ENCODE measurements at places on chromosomes 3 and 15.

DNA sequence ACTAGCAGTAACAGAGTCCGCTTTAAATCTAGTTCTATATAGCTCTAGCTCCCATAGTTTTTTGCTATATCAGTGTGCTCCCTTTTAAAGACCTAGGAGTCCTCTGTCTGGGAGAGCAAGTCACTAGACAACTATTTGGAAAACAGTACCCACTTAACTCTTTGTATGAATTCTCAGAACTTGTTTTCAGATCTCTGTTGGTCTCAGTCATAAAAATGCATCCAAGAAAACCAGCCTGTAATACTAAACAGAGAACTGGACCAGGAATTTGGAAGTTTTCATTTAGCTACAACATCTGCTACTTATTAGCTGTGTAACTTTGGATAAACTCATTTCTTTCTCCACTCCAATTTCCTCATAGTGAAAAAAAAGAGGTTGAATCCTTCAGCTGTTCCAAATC lies 56.9 kb upstream of the C3orf49 start:
- DNase-seq, result no peak

DNA sequence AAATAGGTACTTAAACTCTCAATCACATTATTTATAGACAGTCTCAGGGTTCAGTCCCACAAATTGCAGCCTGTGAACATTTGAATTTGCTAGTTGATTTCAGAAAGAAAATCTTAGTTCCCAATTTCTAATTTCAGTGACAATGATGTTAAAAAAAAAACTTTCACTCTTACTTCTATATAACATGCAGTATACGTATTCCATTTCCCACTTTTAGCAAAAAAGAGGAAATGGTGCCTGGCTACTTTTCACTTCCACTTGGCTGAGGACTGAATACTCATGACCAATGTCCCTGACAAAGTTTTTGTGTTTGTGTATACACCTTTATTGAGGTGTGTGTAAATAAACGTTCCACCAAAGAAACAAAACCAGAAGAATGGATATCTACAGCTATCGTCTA lies 32.1 kb upstream of the XCR1 start:
- no peak for DNase-seq

DNA sequence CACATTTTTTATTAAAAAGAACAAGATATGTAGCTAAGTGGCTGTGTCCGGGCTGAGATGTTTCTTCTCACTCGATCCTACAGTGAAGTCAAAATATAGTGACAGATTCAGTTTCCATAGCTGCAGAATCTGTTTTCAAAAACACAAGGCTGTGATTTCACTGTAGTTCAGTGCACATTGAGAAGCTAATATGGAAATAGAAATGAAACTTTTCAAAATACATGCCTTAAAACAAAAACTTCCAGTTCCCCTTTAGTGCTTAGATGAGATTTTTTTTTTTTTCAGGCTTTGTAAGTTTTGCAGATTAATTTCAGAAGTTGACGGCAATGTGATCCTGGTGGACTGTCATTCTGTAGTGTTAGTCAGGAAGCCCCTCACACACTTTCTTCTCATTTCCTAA lies 23.8 kb upstream of the TRAK1 start:
- no peak for DNase-seq

- no peak for DNase-seq
Observed at GRCh38 chr3:23840521-23840920, 34.8 kb downstream of the UBE2E1 start.

- DNase-seq, result peak; percentile 94
Observed at GRCh38 chr15:65286704-65287519, at the start of gene PARP16. Gene PARP16 (minus strand): TSS chr15:65286883. CDS start chr15:65286426, 457 bp downstream.

DNA sequence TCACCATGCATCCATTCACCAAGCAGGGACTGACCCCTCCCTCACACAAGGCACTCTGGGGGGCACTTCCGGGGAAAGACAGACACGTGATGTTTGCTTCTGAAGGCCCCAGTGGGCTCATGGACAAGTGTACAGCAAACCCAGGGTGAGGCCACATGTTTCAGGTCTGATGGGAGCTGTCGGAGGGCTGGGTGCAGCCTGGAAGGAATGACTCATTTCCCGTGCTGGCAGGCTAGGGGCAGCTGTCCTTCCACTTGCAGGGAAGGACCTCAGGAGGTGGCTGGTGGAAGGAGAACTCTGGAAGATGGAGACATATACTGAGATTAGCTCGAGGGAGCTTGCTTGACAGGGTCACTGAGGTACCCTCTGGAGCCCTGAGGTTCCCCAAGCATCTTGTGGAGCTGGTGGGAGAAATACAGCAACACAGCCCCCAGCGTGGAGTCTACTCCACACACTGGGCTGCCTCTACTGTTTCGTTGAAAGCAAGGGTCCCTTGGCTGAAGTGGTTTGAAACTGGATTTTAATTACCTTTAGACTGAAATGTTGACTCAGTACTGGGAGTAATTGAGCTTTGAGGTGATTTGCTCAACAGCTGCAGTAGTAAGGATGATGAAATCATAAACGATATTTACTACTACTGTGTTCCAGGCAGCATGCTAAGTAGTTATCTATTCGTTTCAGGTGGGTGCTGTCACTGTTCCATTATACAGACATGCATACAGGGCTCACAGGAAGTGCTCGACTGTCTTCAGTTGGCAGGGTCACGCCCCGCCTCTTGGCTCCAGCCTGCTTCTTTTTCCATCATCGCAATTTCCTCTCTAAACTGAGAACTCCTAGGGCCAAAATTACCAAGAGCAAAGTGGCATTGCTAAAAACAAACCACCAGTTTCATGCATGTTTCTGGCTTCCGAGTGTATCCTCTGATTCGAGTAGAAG lies 230.4 kb downstream of the ADAMTS17 start:
- DNase-seq, result peak; percentile 41

DNA sequence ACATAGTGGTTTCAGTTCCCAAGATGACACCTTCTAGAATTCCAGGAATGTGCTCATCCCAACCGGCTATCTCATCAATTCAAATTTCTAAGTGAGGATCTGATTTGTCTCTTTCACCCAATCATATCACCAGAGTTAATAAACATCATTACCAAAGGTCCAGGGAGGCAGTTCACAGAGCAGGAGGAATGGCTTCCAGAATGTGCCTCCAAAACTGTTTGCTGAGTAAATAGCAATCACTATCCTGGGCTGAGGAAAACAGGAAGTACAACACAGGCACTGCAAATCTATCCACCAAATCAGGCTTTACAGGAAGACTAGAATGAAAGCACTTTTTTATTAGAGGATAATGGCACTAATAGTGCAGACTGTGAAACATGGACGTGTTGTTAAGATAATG lies 61.5 kb downstream of the OSBPL10 start:
- DNase-seq, result no peak

DNA sequence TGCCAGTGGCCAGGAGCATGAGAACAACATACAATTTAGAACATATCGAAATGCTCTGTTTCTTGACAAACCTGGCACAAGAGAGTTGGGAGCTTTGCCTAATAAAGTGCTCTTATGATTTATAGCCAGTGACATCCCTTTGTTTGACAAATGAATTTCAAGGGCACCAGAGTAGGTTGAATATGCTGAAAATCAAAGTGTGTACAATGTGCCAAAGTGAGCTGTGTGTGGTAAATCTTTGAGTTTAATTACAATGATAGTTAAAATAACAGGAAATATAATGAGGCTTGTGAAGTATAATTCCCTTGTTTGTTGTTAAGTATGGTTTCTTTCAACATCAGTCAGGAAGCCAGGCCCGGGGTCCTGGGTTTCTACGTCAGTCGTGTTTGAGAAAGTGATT lies 211.9 kb downstream of the EBLN2 start:
- DNase-seq, result no peak

DNA sequence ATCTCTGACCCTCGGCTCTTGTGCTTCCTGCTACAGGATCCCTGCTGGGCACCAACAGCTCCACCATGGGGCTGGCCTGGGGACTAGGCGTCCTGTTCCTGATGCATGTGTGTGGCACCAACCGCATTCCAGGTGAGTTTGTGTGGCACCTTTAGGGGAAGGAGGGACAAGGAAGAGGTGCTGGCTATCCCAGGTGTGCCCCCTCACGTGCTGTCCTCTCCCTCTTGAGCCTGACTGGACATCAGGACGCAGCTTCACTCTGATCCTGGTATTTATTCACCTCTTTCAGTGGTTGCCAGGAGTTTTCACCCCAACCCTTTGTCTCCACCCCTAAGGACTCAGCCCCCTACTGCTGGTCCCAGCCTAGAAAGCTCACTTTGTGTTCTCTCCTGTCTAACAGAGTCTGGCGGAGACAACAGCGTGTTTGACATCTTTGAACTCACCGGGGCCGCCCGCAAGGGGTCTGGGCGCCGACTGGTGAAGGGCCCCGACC lies 960 bp downstream of the THBS1 start:
- DNase-seq, result peak; percentile 66

DNA sequence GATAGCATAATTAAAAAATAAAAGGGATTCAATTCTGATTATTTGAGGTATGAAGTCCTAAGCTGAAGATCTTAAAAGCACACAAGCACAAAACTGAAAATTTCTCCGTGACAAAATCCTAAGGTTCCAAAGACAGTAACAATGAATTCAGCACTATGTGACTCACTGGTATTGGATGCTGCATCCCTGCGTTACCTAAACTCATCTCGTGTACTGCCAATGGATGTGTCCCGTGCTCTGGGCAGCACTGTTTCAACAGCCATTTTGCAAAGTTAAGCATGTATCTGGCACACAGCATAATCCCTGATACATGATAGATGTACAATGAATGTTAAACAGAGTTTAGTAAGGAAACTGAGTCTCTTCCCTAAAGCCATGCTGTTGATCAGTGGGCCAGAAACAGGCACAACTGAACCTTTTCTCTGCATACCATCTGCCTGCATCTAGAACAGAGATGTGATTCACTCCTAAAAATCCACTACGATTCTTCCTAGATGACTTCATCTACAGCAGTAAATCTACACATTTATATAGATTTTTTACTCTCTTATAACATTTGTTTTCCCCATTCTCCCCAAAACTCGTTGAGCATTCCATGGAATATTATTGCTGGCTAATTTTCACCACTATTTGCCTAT lies 14.3 kb downstream of the SUCLG2 start:
- DNase-seq, result no peak

DNA sequence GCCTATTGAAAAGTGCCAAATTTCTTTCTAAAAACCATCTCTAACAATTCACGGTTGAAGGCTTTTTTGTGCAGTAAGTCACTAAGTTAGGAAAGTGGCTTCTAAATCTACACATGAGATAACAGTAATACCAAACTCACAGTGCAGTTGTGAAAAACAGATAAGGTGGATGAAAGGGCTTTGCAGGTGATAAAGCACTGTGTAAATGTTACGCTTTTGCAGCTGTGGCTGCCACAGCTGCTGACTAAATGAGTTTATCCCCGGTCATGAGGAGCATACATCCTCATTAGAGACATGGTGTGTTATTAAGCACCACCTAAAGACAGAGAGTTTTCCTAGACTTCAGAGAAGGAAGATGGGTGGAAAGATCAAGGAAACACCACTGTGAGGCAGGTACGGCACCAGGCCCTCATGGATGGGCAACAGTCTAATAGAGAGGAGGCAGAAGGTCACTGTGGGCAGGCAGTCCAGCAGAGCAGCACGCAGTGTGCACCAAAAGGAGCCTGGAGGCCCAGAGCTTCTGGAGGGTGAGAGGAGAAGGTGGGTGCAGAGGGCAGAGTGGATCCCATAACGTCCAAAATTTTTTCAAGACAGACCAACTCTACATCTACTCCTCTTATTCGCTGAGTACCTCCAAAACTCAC lies 68.5 kb downstream of the FMN1 start:
- DNase-seq, result no peak

DNA sequence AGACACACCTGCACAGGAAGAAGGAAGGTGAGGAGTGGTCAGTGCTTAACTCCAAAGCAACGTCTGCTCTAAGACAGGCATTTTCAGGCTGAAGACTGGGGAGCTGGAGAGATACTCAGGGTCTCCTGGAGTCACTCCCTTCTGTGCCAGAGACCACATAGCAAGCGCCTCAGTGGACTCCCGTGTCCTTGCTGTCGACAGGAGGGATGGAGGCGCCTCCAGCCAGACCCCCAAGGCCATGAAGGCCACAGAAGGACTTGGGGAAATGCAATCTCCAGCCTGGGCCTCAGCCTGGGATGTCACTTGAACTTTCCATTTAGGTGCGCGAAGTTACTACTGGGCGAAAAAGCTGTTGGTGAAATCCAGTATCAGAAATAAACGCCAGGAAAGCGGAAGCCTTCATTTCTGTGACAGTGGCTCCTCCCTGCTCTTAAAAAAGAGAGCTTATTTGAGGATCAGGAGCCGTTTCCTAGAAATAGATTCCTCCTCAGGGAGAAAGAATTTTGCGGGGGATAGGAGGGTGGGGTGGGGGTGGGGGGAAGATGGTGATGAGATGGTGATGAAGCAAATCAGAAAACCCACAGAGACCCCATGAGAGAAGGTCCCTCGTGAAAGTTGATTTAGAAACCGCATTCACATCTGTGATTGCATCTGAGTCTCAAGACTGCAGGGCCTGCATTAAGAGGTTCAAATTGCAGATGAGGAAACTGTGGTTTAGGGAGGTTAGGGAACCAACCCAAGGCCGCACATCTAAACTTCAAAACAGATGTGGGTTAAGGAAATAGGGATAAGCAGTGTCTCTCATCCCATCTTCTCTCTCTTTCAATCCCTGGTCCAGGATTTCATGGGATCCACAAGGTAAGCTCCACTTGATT lies 78.8 kb downstream of the ATP2B2 start:
- DNase-seq, result no peak

GRCh38 chr3:184666442-184666841 lies 45.4 kb downstream of the MAGEF1 start:
- no peak for DNase-seq

DNA sequence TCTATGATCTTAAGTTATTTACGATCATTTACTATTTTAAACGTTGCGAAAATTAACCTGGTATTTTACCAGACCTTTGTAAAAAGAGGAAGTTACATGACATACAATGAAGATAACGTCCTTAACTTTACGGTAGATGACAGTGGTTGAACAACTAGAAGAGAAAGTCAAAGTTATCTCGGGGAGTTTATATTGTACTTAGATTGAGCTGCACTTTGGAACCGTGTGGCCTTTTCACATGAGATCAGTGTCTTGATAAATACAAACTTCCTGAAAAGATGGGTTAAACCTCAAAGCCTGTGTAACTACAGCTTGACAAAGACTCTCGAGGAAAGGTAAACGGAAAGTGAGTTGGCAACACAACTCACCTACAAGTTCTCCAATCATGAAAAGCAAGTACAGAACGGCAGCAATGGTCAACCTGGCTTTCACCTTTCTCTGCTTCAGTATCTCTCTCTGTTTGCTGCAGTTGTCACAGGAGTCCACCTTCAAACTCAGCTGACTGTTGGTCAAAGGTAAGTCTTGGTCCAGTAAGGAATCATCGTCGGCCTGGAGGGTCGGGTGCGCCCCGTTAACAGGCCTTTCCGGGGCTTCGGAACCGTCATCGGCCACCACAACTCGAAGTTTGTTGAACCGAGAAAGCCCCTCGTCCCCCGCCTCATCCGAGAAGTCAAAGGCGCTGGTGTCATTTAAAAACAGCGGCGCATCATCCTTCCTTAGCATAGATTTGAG lies 793 bp downstream of the SLC30A4 start:
- peak; percentile 46 for DNase-seq

GRCh38 chr3:169218314-169218983 lies 445.1 kb downstream of the MECOM start:
- DNase-seq, result no peak

All from left lobe of liver (tissue), 2 donors.